ENCODE measurements at places on chromosomes 12 and 14.

DNA sequence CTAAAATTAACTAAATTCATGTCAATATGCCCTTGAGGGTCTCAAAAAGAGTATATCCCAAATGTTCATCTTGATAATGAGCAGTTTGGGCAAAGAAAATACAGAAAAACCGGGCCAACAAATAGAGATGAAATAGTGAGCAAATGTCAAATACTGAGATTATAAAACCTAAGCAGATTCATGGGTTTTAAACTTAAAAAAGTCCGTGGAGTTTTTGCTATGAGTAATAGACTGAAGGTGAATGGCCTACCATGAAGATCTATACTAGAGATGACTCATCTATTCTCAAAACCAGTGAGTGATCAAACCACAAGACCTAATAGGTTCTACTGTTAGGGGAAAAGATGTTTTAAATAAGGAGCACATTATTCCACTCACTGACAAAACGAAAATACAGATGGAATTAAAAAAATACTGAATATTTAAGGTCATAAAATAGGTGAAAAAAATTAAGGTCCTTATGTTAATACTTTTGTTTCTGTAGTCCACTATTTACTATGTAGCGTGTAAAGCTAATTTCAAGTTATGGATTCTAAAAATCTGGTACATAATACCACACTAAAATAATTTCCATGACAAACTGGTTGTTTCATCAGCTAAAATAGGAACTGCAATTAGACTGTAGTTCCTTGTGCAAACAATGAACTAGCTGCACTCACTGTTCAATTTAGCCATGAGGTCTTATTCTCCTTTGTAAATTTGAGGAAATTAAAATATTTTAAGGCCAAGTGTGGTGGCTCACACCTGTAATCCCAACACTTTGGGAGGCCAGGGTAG, 5.0 kb downstream of the HNRNPC start:
- DNase-seq = peak; percentile 79

- no peak for DNase-seq
Observed at GRCh38 chr12:44655846-44656245, 220.3 kb downstream of the NELL2 start.

- no peak for DNase-seq
Observed at GRCh38 chr12:75786070-75786469, 245.5 kb downstream of the PHLDA1 start.

DNA sequence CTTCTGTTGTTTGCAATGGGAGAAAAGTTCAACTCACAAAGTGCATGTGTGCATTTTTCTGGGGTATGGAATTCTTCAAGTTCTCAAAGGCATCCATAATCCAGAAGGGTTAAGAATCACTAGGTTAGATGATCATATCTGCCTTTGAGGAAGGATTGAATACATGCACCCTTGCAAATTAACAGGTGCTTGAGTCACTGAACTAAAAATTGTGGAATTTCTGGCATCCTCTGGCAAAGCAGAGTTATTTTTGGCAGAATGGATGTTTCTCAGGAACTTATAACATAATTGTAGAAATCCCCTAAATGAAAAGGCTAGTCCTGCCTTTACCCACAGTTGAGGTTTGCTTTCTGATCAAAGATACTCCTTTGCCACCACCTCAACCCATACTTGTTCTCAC, 136.5 kb upstream of the DYRK2 start:
- no peak for DNase-seq

DNA sequence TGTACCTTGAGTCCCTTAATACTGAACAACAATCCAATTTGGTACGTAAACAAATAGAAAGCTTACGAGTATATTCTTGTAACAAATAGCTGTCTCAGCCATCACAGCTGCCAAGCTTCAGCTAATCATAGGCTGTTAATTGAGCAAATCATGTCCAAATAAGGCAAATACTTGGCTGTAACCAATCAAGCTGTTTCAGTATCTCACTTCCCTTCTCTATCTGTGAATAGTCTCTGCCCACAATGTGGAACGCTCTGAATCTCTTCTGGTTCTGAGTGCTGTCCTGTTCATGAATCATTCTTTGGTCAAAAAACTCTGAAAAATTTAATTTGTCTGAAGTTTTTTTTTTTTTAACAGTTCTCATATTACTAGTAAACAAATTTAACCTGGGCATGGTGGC, 5.8 kb upstream of the NEMF start:
- DNase-seq = no peak

DNA sequence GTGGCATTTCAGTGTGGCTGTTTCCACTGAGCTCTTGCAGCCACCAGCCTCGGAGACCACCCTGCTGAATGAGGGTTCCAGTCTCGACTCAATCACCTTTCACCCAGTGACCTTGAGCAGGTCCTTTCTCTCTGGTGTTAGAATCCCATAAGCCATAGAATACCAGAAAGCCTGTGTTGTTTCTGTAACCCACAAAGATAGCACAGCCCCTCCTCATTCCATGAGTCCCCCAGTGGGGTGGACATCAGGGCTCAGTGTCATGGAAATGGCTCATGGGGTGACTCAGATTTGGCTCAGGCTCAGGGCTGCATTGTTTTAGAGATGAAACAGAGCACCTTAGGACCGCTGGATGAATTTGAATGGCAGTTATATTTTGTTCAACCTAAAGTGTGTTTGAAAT, 171.5 kb downstream of the PTPN11 start:
- DNase-seq = no peak

GRCh38 chr12:27580561-27581330, 56.7 kb downstream of the PPFIBP1 start:
- DNase-seq = no peak

GRCh38 chr14:42141328-42141727, 534.7 kb downstream of the LRFN5 start:
- no peak for DNase-seq

- DNase-seq = no peak
Observed at GRCh38 chr14:78083837-78084236, 86.3 kb upstream of the NRXN3 start.

- DNase-seq = no peak
Observed at GRCh38 chr14:29007990-29008389, 241.4 kb downstream of the FOXG1 start.

DNA sequence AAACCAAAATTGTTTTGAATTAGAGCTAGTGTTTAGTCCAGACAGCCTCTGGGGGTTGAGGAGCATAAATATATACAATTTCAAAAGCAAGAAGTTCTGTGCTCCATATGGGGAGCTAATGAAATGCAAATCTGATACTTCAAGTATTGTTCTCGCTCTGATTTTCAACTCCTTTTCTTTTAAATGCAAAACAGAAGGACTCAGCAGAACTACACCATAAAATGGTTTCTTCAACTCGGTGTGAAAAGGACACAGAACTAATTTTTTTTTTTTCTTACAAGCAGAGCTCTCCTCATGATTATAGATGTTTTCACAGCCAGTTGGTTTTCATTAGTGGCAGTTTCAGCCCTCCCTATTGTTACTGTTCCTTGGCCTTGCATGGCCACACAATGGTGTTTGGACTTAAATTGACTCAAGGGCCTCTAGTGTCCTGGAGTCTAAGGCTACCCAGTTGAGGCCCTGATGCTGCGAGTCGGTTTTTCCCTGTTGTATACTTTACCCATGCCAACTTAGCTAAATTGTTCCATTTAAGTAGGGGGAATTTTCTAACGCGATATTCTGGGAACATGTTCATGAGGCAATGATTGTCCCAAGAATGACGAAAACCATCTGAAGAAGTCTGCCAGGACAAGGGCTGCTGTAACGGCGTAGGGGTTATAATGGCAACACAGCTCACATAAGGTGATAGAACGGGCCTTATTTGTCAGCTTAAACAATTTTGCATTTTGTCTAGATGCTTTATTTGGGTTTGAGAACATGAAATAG, 120.3 kb downstream of the GPR135 start:
- DNase-seq = no peak

DNA sequence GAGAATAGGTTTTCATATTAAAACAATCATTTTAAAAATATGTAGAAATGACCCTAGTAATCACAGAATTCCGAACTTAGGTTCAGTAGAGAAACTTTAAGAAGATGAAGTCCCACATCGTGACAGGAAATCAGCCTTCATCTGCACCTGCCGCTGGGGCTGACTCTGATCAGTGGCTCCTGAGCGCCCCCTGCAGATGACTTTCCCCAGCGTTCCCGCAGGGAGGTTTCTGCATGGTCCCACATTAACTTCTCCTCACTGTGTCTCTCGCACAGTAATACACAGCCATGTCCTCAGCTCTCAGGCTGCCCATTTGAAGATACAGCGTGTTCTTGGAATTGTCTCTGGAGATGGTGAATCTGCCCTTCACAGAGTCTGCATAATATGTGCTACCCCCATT, 1131.1 kb downstream of the TMEM121 start:
- peak; percentile 63 for DNase-seq

DNA sequence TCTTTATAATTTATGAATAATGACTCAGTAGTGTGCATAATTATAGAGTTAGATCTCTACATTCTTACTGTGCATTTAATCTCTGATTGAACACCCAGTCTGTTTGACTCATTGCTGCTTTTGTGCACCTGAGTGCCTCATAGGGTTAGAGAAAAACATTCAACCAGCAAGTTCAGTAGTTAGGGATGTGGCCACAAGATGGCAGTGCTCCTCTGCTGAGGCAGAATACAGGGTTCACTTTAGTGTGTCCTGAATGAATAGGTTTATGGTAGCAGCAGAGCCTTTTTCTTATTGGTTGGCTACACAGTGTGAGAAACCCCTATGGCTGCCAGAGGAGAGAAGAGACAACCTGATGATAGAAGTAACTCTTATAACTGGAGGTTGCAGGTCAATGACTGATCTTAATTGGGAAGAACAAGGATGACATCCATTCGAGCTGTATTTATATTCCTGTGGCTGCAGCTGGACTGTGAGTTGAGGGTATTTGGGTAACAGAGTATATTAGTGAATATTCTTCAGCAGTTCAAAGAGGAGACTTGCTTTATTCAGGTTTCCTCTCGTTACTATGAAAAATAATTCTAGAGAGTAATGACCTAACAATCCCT, 194.9 kb upstream of the OR4E1 start:
- DNase-seq = peak; percentile 86

DNA sequence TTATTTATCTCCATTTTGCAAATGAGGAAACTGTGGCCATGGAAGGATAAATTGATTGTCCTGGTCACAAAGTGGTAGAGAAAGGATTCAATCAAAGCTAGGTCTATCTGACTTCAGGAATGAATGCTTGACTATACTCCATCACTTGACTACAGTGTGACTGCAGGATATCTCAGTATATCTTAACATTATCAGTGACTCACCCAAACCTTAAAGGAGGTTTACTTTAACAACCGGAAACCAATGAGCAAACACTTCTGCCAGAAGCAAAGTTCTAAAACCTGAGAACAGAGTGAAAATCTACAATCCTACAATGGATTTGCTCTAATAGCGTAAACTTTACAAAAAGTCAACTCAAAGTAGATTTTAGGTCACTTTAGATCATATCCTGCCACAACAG, 277.0 kb downstream of the CEP128 start:
- DNase-seq = no peak

DNA sequence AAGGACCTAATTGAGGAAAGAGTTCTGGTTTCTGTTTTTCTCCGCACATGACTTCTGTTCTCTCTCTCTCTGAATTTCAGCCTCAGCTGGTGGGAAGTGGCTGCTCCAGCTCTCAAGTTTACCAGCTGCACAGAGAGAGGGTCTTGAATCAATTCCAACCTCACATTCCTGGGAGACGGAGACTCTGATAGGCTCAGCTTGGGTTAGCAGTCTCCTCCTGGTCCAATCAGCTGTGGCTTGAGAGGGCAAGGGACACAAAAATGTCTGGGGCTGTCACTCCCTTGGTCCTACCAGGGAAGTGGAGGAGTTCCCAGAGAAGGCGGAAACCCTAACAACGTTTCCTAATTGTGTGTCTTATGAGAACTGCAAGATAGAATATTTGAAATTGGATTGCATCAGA, 7.0 kb downstream of the CCDC63 start:
- DNase-seq = no peak

- DNase-seq = no peak
Observed at GRCh38 chr12:118463677-118464076, 87.3 kb downstream of the SUDS3 start.

- no peak for DNase-seq
Observed at GRCh38 chr12:34275129-34275528, 252.8 kb downstream of the ALG10 start.

GRCh38 chr12:113462117-113462774, 9.4 kb downstream of the LHX5 start:
- peak; percentile 56 for DNase-seq

GRCh38 chr12:123164710-123165261, 13.9 kb upstream of the PITPNM2 start:
- no peak for DNase-seq

GRCh38 chr12:13117029-13117428, 13.6 kb upstream of the GSG1 start:
- no peak for DNase-seq

GRCh38 chr12:128339631-128340030, 72.7 kb downstream of the TMEM132C start:
- DNase-seq = no peak

DNA sequence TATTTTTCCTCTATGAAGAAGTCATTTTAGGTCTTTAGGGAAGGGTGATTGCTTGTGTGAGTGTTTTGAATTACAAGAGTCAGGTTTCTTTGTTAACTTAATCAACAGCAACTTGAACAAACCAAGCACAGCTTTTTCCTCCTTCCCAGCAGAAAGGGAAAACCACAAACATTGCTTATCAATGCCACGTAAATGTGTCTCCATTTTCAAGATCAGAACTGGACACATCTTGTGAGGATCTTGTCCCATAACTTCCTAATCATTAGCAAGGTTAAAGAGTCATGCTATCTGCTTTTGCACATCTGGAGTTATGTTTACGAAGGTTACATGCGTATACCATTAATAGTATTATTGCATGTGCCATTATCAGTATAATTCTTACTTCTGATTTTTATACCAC, 248.0 kb upstream of the FLRT2 start:
- no peak for DNase-seq

DNA sequence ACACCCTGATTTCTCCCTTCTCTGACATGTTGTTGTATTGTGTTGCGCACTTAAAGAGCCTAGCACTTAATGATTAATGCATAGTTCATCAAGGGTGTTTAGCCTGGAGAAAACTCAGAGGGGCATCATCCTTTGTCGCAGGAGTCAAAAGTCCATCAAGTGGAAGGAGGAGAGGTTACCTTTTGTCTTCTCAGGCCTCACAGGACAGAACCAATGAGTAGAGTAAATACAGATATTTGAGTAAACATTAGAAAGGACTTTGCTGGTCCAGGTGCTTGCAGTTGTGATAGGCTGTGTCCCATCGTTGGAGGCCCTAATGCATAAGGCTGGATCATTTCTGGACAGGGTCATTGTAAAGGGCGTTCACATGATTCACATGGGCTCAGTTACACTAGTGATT, 430.9 kb downstream of the PCNX1 start:
- DNase-seq = no peak

DNA sequence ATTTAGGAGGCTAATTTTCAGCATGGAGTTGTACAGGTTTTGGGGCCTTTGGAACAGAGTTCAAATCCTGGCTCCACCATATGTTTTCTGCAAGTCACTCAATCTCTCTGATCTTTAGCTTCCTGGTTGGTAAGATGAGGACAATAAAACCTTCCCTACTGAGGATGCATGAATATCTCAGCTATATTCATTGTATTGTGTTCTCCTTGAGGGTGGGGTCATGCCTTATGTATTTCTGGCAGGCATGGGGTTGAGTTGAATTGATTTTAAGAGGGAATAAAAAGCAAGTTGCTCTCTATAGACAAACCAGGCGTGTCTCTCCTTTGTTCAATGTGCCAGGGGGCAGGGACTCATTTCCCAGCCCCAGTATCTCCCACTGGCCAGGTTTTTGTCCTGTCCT, 173.1 kb downstream of the C12orf75 start:
- no peak for DNase-seq
